ENCODE measurements at places on chromosomes 5 and 9.

DNA sequence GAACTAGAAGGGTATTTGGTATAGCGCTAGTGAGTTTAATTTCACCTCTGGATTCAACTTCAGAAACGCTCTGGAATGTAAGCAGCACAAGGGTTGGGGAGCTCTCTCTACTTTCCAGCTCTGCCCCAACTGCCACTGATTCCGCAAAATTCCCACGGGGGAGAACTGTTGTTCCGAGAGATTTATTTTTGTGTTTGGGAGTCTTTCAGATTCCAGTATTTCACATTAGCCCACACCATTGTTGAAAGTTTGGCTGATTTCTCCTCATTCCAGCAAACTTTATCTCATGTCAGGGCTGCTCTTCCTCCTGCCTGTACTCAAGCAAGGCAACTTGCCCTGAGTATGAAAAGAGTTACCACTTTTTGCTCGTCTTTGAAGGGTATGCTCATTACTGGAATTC is 198.5 kb upstream of the EGFLAM start:
- DNase-seq, result no peak

GRCh38 chr5:133321833-133322420 is 270.1 kb downstream of the HSPA4 start:
- DNase-seq, result no peak

DNA sequence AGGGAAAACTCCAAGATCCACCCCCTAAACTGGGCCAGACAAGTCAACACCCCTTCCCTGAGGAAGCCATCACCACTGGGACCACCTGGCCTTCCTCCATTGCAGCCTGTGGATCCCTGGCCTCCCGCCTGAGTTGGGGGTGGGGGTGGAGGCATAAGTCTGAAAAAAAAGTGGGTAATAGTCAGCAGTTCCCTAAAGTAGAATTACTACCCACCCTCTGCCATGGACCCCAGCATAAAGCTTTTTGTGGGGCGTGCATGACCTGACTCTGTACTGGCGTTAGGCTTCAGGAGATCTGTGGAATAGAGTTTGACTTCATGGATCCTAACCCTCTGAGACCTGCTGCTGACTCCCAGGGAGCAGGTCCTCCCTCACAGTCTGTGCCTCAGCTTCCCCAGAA is 2.0 kb upstream of the CXXC5 start:
- DNase-seq, result peak; percentile 29

GRCh38 chr9:98833090-98833956 is 25.9 kb downstream of the GALNT12 start:
- DNase-seq, result no peak

DNA sequence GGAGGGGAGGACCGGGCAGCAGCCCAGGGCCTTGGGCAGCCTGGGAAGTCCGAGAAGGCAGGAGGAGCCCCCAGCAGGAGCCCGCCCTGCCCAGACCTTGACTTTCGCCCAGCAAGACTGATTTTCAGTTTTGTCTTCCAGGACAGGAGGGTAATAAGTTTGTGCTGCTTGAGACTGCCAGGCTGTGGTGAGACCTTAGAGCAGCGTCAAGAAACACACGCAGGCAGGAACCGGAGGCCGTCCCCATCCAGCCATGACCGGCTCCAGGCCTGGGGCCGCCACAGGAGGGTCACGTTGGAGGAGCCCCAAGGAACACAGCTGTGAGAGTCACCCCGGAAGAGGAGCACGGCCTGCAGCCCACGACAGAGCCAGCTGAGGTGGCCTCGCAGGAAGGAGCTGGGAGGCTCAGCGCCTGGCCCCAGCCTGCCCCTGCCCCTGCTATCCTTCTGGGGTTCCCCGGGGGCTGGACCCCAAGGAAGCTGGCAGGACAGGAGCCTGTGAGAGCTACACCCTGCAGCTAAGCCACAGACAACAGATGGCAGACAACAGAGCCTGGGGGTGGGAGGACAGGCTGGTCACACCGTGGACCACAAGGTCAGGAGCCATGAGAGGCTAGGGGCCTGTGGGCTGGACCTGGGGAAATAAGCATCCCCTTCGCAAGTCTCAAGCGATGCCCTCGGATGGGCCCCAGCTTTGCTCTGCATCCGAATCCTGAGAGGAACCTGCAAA is 126.0 kb upstream of the FAM120A start:
- DNase-seq, result peak; percentile 37

DNA sequence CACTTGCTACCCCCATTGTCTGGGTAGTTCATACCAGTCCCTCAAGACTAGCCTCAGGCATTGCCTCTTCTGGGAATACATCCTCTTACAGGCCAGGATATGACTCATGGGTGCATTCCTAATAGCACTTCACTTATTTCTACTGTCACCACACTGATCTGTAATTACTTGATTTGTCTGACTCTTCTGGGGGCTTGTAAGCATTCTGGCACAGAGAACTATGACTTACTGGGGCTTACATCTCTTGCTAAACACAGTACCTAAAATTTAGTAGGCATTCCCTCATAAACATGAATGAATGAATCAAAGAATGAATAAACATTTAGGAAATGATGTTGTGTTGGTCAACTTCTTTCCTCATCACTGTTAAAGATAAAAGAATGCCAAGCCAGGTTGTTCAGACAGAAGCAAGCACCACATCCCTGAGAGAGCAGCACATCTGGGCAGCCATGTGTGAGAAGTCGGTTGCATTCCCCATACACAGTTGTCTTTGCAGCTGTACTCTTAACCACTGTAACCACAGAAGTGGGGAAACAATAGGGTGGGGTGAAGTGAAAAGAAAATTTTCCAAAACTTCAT is 27.6 kb downstream of the IL7R start:
- DNase-seq, result peak; percentile 77

GRCh38 chr9:34380511-34381315 is 4.0 kb upstream of the MYORG start:
- no peak for DNase-seq

GRCh38 chr5:133757396-133757945 is 145.1 kb upstream of the FSTL4 start:
- DNase-seq, result no peak

- DNase-seq, result no peak
Measured at GRCh38 chr9:116757030-116757429, 69.9 kb downstream of the TRIM32 start.

GRCh38 chr5:83688281-83688680 is 32.4 kb downstream of the HAPLN1 start:
- no peak for DNase-seq

- no peak for DNase-seq
Measured at GRCh38 chr5:40784027-40784653, 14.0 kb downstream of the PRKAA1 start.

GRCh38 chr5:43245724-43246385 is 53.8 kb downstream of the NIM1K start:
- DNase-seq, result no peak

- DNase-seq, result no peak
Measured at GRCh38 chr5:61765471-61765870, 433.4 kb downstream of the ZSWIM6 start.

GRCh38 chr5:18749763-18750162 is 1115.5 kb downstream of the TAF11L14 start:
- no peak for DNase-seq

DNA sequence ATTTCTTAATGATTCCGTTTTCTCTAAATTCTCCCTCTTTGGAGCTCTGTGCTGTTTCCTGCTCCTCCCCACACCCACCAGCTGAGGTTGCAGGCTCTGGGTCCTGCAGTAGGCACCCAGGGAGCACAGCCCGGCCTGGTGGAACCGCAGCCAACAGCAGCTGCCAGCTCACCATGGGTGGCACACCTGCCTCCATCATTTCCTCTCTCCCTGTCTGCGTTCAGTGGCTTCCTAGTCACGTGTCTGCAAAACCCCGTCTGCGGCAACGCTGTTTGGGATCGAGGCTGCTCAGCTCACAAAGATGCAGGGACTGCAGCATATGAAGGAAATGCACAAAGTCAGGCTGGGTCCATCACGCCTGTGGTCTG is 367.8 kb downstream of the IRX2 start:
- no peak for DNase-seq

DNA sequence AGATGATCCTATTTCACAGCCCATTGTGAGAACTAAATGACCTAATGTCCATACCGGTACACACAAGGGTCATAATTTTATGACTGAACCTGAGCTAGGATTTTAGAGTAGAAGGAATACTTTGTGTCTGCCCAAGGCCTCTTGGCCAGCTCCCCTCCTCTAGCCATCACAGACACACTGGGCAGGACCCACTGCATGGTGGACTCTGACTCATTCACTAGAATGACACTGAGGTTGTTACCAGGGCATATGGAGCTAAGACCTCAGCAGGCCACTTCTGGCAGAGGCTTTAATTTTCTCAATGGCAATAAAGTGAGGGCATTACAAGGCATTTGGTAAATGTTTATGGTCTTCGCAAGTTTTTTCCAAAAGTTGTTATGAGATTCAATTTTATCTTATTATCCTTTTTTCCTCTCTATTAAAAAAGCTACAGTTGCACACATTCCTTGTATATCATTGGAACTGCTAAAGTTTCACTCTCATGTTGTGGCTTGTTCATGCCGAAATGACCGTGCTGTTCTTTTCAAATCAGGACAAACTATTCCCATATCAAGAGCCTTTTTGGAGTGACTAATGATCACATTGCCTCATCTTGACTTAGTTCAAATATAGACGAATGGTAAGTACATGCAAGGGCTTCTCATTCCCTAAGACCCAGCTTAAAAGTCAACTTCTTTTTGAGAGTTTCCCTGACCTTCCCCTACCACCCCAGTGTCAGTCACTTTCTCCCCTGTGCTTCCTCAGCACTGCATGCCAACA is 595.7 kb downstream of the ACTL7B start:
- no peak for DNase-seq

DNA sequence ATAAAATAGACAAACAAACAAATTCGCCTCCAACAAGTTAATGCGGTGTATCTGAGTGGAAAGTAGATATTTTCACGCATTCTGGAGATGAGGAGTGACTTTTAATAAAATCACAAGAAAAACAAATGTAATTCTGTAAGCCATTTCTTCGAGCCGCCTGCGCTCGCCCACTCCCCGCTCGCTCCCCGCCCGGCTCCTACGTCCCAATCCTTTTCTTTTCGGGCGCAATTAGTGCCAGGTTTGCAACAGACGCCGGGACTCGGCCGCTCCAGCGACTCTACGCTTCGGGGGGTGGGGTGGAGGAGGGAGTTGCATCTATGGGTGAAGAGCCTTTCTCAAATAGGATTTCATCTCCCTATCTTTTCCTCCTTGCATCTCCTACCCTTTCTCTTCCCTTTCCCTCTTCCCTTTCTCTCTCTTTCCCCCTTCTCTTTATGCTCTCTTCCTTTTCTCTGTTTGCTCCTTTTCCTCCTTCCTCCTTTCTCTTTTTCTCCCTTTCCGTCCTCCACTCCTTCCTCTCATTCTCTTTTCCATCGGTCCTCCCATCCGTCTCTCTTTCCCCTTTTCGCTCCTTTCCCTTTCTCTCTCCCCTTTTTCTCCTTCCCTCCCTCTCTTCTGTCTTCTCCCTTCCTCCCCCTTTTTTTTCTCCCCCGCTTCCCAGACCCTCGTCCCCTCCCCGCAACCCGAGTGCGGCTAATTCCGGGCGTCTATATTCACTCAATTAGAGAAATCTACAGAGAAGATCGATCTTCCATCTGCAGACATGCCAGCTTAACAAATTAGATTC is 6.1 kb upstream of the OTP start:
- no peak for DNase-seq

DNA sequence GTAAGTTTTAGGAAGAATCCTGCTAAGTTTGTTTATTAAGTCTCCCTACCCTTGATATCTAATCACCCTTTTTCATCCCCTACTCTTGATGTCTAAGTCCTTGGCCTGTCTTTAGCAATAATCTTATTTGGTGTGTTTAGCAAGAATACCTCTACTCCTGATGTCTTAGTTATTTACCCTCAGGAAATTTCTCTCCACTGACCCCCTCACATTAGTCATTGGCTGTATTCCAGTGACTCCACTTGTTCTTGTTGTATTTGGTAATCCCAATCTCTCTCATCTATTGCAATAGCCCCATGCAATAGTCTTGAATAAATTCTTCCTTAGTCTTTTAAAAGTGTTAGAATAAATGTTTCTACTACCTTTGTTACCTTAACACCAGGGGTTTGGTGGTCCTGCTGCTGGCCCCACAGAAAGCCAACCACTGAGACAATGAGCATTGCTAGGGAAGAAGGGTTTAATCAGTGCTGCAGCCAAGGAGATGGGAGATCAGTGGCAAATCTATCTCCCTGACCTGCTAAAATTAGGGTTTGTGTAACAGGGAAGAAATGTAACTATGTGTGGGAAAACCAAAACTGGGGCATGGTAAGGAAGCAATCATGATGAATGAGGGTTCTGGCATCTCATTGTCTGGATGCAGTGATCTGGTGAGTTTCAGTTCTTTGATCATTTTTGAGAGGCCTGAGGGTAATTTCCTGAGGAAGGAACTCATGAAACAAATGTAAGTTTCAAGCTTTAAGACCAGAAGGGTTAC is 236.4 kb upstream of the DAB2 start:
- DNase-seq, result no peak

DNA sequence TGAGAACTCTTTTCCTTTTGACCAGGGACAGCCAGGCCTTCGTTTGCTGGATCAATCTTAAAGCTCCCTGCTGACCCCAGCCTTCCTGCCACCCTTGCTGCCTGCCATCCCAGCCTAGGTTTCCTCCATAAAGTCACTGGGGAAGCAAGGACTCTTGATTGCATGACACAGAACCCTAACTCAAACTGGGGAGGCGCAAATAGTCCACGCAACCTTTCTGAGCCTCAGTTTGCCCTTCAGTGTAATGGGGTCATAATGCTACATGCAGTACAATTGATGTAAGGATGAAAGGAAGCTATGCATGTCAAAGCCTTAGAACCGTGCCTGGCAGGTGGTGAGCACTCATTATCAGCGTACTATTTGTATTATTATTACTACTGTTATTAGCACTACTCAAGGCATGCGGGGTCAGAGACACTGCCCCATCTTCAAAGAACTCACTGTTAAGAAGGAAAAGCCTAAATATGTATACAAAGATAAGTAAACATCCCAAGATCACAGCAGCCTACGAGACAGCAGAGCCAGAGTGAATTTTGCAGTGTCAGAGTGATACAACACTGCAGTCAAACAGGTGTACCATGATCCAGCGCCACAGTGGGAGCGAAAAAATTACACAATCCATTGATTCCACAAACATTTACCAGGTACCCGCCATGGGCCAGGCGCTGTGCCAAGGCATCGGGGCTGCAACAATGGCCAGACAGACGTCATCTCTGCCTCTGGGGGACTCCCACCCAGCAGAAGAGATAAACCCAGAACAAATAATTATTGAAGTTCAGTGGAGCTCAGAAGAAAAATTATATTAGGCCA is 16.9 kb upstream of the CPLX2 start:
- no peak for DNase-seq

DNA sequence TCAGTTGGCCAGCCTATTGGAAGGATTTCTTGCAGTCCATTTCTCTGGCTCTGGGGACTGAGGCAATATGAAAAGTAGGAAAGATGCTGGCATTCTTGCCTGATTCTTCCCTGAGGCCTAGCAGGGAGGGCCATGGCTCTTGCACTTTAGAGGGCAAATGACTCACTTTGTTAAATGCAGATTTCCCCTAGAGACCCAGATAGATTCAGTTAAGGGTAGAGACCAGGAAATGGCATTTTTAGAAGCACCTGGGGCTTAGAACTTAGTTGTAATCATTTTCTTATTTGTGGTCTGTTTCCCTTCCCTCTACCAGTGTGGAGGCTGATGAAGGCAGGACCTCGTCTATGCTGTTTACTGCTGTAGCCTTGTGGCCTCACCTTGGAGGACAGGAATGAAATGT is 112.8 kb upstream of the NR3C1 start:
- DNase-seq, result no peak
